ENCODE measurements at places on chromosomes 3 and 15. TPM values are rescaled to one million over a fixed set of nuclear protein-coding genes. Genes with fewer than 3 reads are reported as not detected.

GRCh38 chr3:112605285-112605684 is 35.7 kb downstream of the CCDC80 start:
- H3K27me3 ChIP-seq, result no peaks in the 10 kb centered on the region
- H3K27ac ChIP-seq, result peak overlapping the region; percentile 94
- H3K36me3 ChIP-seq, result no peaks in the 10 kb centered on the region
- DNase-seq, result peak; percentile 98
- H3K4me3 ChIP-seq, result no peak overlapping the region
- H3K4me1 ChIP-seq, result peaks cover 17% of the 10 kb centered on the region

DNA sequence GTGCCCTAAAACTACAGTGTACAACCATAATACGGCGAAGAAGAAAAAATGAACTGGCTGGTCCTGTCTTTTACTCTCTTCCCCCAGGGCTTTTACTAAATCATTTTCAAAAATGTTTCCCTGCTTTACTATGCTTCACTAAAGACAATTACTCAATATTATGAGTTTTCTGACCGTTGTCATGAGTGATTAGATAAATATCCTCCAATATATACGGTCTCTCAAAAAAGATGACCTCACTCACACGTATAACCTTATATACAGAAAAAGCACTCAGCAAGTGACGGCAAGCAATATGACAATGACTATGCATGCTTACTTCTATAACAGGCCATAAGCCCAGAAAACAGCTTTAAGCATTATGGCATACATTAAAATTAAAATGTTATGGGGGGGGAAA is 60.5 kb downstream of the TBL1XR1 start:
- H3K4me1 ChIP-seq, result peaks cover 8% of the 10 kb centered on the region
- DNase-seq, result no peak
- H3K4me3 ChIP-seq, result no peak overlapping the region
- H3K27ac ChIP-seq, result no peak overlapping the region

DNA sequence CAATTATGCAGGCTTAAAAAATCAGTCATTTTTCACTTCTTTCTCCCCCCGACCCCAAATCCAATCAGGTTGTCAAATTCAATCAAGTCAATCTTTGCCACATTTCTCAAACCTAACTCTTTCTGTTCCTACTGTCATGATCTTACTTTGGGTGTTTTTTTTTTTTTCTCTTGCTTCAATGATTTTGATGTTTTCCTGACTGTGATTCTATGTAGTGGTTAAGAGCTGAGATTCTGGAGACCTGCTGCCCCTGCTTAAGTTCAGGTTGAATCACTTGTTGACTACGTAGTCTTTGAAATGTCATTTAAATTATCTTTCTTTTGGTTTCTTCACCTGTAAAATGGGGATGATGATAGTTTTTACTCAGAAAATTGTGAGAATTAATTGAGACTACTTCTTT is 117.5 kb downstream of the TPRG1 start:
- H3K36me3 ChIP-seq, result no peaks in the 10 kb centered on the region
- DNase-seq, result no peak
- H3K4me1 ChIP-seq, result no peaks in the 10 kb centered on the region
- no peak overlapping the region for H3K4me3 ChIP-seq
- no peak overlapping the region for H3K27ac ChIP-seq
- no peaks in the 10 kb centered on the region for H3K27me3 ChIP-seq

GRCh38 chr15:66878761-66879160 is 176.7 kb downstream of the SMAD6 start:
- peaks cover 24% of the 10 kb centered on the region for H3K4me1 ChIP-seq
- no peak overlapping the region for H3K27ac ChIP-seq
- DNase-seq, result no peak
- H3K4me3 ChIP-seq, result no peak overlapping the region
- no peaks in the 10 kb centered on the region for H3K27me3 ChIP-seq

- no peak overlapping the region for H3K4me3 ChIP-seq
- no peak overlapping the region for H3K27ac ChIP-seq
- H3K4me1 ChIP-seq, result no peaks in the 10 kb centered on the region
- DNase-seq, result no peak
- H3K27me3 ChIP-seq, result no peaks in the 10 kb centered on the region
- H3K36me3 ChIP-seq, result no peaks in the 10 kb centered on the region
Observed at GRCh38 chr3:41362638-41363559, 163.6 kb downstream of the CTNNB1 start.

DNA sequence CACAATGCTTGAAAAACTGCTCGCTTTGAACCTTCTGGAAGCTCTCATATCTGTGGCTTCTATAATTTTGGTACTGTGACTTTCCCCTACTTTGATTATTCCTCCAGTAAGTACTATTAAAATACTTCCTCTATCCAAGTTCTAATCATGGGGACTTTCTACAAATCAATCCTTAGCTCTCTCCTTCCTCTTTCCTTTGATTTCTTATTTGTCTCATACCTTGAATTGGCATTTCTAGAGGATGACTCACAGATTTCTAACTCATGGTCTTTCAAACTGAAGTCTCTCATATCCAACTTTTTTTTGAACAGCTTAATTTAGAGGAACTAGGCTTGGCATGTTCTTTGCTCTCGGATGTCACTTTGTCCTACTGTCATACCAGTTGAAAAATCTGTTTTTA is 241.8 kb downstream of the TBC1D5 start:
- peaks cover 11% of the 10 kb centered on the region for H3K4me1 ChIP-seq
- peak; percentile 19 for DNase-seq
- H3K27ac ChIP-seq, result no peak overlapping the region
- H3K36me3 ChIP-seq, result no peaks in the 10 kb centered on the region
- H3K4me3 ChIP-seq, result no peak overlapping the region

DNA sequence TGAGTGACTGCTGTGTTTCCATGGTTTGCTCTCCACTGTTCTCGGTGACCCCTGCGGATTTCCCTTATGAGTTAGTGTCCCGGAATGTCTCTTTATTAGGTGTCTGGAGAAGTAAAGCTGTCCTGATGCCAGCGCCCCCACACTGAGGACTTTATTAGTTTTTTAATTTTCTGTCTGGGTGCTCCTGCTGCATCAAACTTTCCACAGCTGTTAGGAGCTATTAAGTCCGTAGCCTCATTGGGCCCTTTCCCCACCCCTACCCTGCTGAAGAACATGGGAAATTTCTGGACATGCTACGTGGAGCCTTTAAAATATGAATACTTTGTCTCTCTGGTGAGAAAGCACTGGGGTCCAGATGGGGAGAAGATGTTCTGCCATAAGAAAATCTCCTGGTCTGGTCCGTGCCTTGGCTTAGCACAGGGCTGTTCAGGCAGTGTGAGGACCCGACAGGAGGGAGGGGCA is 161.7 kb upstream of the HES1 start:
- no peaks in the 10 kb centered on the region for H3K36me3 ChIP-seq
- no peak overlapping the region for H3K4me3 ChIP-seq
- no peaks in the 10 kb centered on the region for H3K27me3 ChIP-seq
- DNase-seq, result peak; percentile 40

HYAL3 gene
- total RNA-seq, result 3.8 TPM

CRYGS gene
- total RNA-seq, result 3.8 TPM

ISY1 gene
- total RNA-seq, result 59.4 TPM

C15orf62 gene
- 0.38 TPM for total RNA-seq

ITIH4 gene
- total RNA-seq, result 2.4 TPM

TRIM71 gene
- not detected for total RNA-seq

PPARG gene
- 1.5 TPM for total RNA-seq

MUC13 gene
- total RNA-seq, result not detected

UPK1B gene
- total RNA-seq, result not detected

All from endothelial cell of umbilical vein (primary cell).